Activated CD4-positive, alpha-beta T cell treated with anti-CD3 and anti-CD28 coated beads for 48 hours (primary cell): ENCODE measurements at places on chromosomes 5 and 9.

- DNase-seq = peak; percentile 30
These were observed 64.6 kb upstream of the CAST start for GRCh38 chr5:96597438-96598020.

DNA sequence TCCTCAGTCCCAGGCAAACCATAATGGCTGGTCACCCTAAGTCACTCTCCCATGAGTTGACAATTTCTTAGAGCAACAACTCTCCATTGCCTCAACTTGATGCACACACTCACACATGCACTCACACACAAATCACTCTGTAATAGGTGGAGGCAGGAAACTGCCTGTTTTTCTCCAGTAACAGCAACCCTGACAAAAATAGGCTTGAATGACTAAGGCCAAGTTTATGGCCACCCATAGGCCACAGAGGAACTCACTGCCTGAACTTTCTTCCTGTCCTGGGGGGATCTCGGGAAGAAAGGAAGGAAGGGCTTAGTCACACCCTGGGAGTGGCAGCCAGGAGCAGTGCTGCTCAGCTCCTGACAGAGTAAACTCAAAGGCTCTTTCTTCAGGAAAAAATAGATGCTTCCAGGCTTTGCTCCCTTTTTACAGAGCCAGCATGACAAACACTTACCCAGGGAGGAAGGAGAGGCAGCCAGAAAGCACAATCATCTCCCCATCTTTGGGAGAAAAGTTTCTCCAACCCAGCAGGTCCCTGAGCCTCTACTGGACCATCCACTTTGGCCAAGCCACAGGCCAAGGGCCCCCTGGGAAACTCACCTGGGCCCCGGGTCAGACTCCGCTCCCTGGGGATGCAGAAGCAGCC is 368 bp downstream of the SH3TC2 start:
- no peak for DNase-seq

- no peak for DNase-seq
These were observed 5.2 kb downstream of the GABRP start for GRCh38 chr5:170788626-170789304.

- no peak for DNase-seq
These were observed 48.2 kb upstream of the DPYSL3 start for GRCh38 chr5:147557876-147558745.

DNA sequence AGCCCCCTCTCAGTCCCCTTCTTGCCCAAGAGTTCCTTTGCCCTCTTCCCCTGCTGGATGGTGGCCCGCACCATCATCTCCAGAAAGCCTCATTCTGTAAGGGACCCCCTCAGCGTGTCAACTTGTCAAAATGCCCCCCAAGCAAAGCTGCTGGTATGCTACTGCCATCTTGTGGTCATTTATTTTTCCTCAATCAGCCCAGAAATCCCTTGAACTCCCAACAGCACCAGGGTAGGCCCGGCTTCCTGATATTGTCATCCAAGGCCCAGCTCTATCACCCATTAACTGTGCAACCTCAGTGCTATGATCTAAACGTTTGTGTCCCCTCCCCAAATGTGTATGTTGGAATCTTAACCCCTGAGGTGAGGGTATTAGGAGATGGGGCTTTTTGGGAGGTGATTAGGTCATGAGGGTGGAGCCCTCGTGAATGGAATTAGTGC is 53.2 kb upstream of the FBXW11 start:
- DNase-seq = no peak

DNA sequence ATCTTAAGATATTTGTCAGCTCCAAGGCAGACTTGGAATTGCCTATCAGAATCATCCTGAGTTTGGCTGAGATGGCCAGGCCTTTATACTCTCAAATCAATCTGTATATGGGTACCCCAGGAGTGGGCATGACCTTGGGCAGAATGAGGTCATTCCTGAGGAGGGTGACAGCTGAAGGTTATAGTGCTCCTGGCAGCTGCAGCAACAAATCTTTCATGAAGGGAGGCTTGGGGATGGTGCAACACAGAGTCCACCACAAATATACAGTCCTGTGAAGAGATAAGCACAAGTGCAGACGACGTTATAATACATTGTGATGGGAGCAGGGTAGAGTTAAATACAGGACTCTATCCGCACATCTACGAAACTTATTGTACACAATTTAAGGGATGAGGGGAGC is 21.1 kb upstream of the TRIO start:
- DNase-seq = no peak
